ENCODE measurements at places on chromosomes 12 and 14.
A peak's percentile ranks its signal among the peaks of the same experiment; 100 is the strongest.

GRCh38 chr12:109795023-109795422 lies 38.2 kb downstream of the TRPV4 start:
- DNase-seq, result no peak

DNA sequence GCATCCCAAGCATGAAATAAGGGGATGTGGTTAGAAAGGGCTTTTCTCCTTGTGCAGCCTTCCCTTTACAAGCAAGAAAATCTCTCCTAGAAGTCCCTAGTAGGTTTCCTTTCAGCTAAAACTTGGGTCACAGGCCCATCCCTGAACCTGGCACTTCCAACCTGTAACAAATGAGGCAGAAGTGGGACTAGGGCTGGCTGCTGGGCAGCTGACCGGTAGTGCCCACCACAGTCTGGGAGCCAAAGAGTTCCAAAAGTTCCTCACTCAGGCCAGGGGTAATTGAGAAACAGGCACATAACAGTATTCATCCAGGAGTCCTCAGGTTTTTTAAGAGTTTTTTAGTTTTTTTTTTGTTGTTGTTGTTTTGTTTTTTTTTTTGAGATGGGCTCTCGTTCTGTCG lies 23.8 kb downstream of the MANSC1 start:
- DNase-seq, result no peak

- no peak for DNase-seq
These were observed 889.1 kb downstream of the AACS start for GRCh38 chr12:125954362-125954761.

- DNase-seq, result no peak
These were observed 10.2 kb upstream of the DHRS7 start for GRCh38 chr14:60175255-60175902.

DNA sequence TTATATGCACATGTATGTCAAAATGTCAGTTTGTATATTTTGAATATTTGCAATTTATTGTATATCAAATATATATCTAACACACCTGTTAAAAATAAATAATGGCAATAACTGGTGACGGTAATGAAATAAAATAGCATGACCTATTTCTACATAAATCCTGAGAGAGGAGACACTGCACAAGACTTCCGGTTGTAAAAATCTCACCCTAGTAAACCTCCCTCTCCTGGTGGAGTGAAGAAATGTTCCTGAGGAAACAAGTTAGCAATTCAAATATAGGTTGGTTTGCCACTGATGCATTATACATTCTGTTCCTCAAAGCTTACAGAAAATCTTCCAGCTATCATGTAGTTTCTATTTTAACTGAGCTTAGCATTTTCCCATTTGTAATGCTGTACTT lies 166.1 kb upstream of the SYT10 start:
- no peak for DNase-seq

DNA sequence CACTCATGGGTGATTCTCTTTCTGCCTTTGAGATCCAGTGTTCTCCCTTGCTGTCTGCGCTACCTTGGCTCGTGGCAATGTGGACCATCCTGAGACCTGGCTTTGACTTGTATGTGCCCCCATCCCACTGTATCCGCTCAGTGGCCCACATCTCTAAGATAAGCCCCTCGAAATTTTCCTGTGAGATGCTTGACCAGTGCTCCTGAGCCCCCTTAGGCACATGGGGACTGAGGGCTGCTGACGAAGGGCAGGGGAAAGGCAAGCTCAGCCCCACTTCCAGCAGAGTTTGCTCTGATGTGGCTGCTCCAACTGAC lies 1.5 kb upstream of the NINJ2 start:
- no peak for DNase-seq

DNA sequence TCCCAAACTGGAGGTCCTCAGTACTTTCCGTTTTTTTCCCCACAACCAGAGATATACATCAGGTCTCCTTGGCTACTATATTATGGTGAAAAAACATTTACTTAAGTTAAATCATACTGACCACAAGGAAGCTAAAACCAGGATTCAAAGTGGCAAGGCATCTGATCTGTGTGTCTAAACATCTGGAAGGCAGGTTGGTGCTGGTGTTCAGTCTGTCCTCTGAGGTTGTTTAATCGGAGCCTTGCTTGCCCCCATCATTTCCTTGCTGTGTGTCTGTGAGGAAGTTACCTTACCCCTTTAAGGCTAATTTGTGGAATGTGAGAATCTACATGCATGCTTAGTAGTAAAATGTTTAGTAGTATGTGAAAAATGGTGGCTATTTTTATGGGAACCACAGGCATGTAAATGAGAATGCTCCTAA lies 75.6 kb downstream of the GALNT4 start:
- DNase-seq, result no peak

GRCh38 chr12:92034858-92035401 lies 110.7 kb downstream of the BTG1 start:
- DNase-seq, result peak; percentile 46

DNA sequence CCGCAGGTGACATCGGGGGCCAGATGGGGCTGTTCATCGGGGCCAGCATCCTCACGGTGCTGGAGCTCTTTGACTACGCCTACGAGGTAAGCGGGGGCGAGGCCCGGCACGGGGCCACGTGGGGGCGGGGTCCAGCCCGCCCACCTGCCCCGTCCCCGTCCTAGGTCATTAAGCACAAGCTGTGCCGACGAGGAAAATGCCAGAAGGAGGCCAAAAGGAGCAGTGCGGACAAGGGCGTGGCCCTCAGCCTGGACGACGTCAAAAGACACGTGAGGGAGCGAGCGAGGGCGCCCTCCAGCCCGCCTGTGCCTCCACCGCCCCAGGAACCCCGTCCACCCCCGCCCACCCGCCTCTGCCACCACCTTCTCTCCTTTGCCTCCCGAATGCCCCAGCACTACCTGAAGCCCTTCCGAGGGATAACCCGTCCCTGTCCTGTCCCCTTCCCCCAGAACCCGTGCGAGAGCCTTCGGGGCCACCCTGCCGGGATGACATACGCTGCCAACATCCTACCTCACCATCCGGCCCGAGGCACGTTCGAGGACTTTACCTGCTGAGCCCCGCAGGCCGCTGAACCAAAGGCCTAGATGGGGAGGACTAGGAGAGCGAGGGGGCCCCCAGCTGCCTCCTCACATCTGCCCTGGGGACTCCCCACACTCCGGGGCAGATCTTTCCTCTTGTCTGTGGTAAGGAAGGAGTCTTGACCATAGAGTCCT lies 3.9 kb upstream of the SMARCD1 start:
- DNase-seq, result peak; percentile 23

- no peak for DNase-seq
These were observed 18.4 kb upstream of the GALNT16 start for GRCh38 chr14:69241577-69241976.

GRCh38 chr14:56124327-56124726 lies 6.1 kb downstream of the PELI2 start:
- DNase-seq, result no peak
